Trophoblast cell (in vitro differentiated cells and primary cell): ENCODE measurements at places on chromosomes 13 and 19.

GRCh38 chr19:45887200-45887710, 1.3 kb upstream of the IRF2BP1 start:
- peak; percentile 46 for DNase-seq

GRCh38 chr13:46179491-46179908, 2.5 kb downstream of the LCP1 start:
- DNase-seq: no peak

DNA sequence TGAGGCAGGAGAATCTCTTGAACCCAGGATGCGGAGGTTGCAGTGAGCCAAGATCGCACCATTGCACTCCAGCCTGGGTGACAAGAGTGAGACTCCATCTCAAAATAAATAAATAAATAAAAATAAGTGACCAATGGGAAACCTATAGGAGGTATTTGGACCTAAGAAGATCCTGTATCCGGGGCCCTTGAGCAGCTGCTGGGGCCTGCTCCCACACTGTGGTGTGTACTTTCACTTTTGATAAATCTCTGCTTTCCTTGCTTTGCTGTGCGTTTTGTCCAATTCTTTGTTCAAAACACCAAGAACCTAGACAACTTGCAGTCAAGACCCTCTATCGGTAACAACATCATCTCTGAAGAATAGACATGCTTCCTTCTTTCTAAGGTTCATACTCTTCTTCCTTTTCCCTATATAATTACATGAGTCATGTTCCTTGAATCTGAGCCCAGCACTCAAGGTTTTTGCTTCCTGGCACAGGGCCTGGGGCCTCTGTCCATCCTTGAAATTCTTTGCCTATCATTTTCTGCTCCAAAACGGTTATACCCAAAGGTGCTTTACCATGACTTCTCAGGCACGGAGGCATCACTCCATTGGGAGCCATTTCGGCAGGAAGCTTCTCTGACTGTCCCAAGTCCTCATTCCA, 14.2 kb upstream of the PNMA8C start:
- DNase-seq: peak; percentile 16

- DNase-seq: no peak
Observed at GRCh38 chr19:34314437-34315313, 50.3 kb upstream of the GPI start.

GRCh38 chr19:49132974-49133609, 13.7 kb downstream of the PPFIA3 start:
- DNase-seq: no peak

DNA sequence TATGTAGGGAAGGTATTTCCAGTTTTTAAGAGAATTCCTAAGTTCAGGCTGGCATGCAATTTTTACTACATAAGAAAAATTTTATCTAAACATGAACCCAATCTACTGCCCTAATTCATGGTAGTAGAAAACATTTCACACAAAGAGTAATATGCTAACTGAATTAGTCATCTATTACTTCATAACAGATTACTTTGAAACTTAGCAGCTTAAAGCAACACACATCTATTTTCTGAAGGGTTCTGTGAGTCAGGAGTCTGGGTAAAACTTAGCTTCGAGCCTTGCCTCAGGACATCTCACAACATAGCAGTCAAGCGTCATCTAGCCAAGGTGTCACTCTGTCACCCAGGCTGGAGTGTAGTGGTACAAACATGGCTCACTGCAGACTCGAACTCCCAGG, 537.5 kb downstream of the DCT start:
- peak; percentile 21 for DNase-seq

GRCh38 chr13:73948848-73949529, 185.2 kb downstream of the KLF12 start:
- no peak for DNase-seq

GRCh38 chr13:74886502-74886901, 595.5 kb downstream of the TBC1D4 start:
- no peak for DNase-seq

DNA sequence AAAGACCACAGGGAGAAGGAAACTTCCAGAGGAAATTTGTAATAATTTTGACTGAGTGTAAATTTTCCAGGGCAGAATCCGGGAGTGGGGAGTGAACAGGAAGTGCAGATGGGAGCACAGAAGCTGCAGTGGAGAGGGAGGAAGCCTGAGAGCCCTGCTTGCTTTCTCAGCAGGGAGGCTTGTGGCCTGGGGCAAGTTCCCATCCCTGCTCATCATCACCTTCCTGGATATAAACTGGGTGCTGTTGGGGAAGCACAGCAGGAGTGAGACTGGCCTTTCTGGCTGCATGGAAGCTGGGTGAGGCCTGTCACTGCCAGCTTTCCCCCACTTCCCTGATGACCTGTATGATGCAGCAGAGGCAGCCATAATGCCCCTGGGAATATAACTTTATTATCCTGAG, 532.9 kb downstream of the SLITRK6 start:
- DNase-seq: no peak

DNA sequence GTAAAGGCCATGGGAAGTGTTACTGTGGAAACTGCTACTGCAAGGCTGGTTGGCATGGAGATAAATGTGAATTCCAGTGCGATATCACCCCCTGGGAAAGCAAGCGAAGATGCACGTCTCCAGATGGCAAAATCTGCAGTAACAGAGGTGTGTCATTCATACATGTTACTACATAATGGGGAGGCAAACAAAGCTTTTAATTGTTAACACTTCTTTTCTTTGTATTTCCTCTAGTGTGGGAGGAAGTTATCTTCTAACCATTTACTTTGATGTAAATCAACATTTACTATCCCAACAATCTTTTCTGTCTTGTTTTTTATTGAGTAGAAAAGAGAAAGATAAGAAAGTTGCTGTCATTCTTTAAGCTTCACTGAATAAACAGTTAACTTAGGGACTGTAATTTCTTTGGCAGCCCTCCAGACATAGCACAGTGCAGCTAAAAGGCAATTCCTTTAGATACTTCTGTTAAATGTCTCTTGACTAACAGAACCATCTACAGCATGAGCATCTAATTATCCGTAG, 126.9 kb downstream of the ITGBL1 start:
- DNase-seq: no peak

DNA sequence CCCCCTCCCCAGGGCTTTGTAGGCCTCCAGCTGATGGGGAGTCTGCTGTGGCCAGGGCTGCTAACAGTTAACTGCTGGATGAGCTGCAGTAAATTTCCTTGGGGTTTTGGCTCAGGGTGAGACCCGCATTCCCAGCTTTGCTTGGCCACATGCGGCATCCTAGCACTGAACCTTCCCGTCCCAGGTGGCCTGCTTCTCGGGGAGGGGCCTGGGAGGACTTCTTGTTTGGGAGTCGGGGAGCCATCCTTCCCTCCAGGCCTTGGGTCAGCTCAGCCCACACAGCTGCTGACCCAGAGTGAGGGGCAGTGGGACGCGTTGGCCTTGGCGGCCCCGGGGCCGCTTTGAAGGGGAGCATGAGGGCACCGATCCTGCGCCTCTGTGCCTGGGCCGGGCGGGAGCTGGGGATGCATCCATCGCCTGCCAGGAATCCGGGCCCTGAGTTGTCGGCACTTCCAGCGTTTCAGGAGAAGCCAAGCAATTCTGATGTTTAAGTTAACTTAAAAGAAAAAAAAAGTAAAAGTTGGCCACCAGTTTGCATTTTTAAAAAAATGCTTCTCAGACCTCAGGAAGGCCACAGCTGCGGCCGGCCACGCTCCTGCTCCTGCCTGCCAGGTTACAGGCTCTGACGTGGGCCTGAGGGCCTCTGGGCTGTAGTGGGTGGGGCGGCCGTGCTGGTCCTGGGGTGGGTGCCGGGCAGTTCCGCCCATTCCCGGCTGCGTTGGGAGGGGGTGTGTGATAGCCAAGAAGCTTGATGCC, 27.7 kb downstream of the CRTC1 start:
- DNase-seq: peak; percentile 63

DNA sequence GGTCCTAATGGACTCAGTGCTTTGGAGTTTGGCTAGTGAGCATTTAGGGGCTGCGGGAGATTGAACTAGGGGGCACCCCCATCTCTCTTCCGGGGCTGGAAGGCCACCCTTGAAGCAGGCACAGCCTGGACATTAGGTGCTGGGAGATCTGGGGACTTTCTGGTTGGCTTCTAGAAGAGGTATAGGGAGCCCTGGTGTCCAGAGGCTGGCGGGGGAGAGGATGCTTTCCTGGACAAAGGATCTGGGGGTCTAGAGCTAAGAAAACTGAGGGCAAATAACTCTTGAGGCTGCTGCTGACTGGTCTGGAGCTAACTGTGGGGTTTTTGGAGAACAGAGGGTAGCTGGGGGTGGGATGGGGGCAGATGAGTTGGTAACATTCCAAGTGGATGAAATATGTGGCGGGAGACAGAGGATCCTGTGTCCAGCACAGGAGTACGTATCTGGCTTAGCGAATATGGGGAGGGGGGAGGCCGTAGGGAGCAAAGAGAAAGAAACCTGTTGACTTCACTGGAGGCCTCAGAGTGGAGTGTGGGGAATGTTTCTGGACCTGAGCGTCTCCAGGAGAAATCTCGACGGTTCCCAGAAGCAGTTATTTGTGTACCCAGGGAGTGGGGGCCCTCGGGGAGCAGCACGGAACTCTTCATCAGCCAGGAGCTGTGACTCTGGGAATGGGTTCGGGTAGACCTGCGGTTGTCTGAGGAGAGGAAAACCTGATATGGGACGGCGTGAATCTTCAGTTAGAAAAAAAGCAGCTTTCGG, 1.4 kb downstream of the HNRNPUL1 start:
- no peak for DNase-seq

- DNase-seq: peak; percentile 37
Observed at GRCh38 chr19:19510432-19510831, 4.9 kb downstream of the TSSK6 start.

DNA sequence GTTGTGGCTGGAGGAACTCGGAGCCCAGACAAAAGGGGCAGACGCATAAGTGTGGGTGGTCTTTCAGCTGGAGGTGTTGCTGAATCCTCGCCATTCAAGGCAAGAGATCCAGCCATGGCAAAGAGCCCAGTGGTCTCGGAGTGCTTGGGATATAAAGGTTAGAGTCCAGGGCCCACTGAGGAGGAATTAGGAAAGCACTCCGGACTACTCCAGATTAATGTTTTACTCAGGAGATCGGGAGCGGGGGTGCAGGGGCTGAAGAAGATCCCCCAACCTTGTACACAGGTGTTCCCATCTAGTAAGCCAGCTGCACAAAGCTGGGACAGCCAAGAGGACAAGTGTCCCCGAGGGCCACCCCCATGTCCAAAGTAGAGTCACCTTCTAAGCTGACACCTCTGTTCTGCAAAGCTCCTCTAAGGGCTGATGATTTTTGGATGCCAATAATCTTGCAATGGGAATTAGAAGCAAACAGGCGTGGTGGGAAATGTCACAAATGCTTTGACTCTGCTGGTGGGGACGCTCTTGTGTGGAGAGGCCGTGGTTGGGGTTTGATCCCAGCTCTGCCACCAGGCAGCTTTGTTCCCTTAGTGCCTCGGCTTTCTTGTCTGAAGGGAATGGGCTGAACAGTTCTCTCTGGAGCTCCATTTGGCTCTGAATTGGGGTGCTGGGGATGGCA, 194.3 kb upstream of the SOX1 start:
- no peak for DNase-seq

DNA sequence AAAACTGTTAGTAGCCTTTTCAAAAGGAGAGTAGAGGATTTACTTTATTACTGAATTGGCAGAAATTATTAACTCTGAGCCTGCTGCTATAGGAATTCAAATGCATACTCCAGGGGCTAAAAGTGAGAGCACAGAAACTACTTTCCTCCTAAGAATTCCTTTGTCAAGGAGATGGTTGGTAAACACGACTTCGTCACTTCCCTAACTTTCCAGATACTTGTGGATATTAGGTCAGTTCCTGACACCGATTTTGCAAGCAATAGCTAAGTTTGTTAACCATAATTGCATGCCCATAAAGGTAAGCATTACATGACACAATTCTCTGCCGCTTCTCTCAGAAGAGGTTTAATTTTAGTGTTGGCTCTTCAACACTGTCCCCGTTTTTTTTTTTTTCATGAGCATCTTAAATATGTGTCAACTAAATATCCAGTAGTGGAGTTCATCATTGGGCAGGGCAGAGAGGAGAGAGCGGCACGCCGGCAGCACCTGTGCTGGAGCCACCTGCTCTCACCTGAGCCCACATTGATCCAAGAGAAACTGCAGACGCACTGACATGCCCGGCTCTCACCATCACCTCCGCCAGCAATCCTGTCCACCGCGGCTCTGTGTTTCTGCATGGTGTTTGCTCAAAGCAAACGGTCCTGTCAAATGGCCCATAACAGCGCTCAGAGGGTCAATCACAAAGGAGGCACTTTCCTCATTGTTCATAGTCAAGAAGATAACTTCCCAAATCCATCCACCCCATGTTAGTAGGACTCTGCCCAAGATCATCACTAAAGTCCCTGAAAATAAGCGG, 2.6 kb downstream of the MED26 start:
- no peak for DNase-seq

- DNase-seq: no peak
Observed at GRCh38 chr13:104823071-104823470, 1712.4 kb downstream of the EFNB2 start.

- DNase-seq: no peak
Observed at GRCh38 chr13:88701551-88701950, 1030.4 kb downstream of the SLITRK5 start.

DNA sequence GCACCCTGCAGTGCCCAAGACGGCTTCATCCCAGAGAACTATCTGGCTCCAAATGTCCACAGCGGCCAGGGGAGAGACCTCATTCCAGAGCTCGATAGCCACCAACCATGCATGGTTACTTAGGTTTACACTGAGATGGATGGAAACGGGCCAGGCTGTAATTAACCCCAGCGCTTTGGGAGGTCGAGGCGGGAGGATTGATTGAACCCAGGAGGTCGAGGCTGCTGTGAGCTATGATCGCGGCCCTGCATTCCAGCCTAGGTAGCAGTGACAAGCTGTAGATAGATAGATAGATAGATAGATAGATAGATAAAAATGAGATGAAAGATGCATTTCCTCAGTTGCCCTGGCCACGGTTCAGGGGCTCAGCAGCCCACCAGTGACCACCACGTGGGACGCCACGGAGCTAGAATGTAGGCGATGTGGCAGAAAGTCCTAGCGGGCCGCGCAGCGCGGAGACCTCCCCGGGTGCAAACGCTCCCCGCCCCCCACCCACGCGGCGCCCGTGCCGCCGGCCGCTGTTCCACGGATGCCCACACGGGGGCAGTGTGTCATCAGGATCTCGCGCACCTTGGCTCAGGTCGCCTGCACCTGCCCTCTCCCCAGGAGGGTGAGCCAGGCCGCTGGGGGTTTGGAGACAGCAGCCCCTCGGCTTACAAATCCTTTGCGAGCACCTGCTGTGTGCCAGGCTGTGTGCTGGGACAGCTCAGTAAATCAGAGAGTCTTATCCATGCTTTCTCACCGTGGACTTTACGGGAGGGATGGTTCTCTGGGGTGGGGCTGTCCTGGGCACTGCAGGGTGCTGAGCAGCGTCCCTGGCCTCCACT, 13.5 kb upstream of the TLE5 start:
- DNase-seq: peak; percentile 75

- no peak for DNase-seq
Observed at GRCh38 chr13:34671137-34671536, 270.9 kb upstream of the NBEA start.

GRCh38 chr19:927351-927779, 1.5 kb downstream of the ARID3A start:
- no peak for DNase-seq
